NCI-H2081 (cell line): ENCODE measurements at places on chromosomes 12 and 14.
A peak's percentile ranks its signal among the peaks of the same experiment; 100 is the strongest.

DNA sequence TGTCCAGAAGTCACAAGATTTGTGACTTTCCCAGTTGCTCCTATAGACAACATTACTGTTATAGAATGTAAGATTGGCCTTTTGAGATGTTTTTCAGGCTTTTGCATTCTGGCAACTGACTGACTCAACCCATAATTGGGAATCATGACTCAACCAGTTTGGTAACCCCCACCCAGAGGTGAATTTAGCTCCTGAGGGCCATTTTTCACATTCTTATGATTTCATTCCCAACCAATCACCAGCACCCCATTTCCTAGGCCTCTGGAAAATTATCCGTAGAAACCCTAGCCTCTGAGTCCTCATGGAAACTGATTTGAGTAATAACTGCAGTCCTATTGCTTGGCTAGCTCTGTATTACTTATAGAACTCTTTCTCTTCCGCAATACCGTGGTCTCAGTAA is 626.0 kb upstream of the SEL1L start:
- no peak for DNase-seq

- DNase-seq = no peak
These were observed 388.0 kb downstream of the VRK1 start for GRCh38 chr14:97185186-97185585.

DNA sequence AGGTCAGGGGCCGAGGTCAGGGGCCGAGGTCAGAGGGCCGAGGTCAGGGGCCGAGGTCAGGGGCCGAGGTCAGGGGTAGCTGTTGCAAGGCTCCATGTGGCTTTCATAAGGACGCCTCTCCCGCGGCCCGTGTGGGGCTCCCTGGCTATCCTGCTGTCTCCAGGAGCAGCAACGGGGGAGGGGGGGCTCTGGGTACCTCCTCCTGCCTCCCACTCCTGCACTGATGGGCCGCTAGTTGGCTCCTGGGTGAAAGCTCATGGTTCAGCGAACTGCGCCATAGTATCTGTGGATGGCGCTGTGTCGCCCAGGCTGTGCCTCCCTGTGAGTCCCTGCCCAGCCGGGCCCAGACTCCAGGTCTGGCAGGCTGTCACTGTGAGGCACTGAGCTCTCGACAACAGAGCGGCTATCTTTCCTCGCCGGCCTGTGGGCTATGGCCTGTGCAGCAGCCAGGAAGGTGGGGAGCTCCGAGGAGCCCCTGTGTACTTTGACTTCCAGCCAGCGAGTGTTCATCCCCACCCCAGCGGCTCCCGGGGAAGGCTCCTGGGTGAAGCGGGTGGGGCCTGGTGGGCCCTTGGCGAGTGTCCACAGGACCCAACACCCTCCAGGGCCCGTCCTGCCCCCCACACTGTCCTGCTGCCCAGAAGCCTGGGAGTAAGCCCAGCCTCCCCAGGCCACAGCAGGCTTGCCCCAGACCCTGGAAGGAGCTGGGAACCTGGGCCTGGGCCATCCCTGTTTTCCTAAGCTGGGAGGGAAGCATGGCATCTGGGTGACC is 8.1 kb downstream of the RFLNA start:
- DNase-seq = no peak

DNA sequence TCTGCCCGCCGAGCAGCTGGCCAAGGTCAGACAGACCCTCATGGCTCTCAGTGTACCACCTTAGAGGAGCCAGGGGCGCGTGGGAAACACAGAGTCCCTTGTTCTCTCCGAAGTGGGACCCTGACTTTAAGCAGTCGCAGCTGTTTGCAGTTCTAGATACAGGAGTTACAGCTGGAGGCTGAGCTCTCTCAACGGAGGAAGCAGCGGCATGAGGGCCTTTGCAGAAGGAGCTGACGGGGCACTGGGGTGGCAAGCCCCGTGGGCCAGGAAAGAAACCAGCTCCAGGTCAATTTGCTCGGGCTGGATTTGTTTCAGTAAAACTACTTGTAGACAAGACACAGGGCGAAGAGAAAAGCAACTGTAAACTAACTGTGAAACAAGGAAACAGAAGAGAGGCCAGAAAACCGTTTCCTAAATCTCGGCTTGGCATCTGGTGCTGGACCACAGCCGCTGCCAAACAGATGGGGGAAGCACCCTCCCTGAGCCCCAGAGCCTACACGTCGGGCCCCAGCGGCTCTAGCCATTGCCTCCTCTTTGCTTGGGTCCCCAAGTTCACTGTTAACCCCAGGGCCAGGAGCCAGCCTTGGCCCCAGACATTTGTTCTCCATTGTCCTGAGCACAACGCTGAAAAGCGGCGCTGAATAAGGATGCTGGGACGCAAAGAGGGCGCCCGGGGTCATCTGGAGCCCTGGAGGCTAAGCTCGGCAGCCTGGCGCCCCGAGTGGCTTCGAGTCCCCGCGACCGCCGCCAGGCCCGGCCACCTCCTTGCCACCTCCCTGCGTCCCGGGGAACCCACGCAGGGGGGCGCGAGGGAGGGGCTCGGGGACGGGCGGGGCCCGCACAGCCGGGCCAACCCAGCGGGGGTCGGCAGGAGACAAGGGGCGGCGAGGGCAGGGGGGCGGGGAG is 914 bp upstream of the PACS2 start:
- DNase-seq = peak; percentile 50

DNA sequence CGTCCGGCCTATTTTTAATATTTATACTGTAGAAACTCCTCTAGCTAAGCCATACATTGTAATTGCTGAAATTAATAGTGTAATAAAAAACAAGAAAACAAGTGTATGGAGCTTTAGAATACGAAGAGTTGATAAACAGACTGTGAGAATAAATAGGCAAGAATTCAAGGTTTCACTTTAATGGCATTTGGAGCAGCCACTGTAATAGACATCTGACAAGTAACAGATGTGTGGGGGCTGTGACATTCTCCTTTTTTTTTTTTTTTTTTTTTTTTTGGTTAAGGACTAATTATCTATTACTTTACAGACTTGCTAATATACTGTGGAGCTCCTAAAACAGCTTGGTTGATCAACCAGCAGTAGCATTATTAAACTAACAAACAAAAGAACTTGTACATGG is 42.1 kb upstream of the CFAP54 start:
- DNase-seq = no peak

GRCh38 chr12:84840356-84840755 is 72.2 kb downstream of the SLC6A15 start:
- no peak for DNase-seq

- DNase-seq = no peak
These were observed 56.7 kb downstream of the TTC7B start for GRCh38 chr14:90759370-90760077.

DNA sequence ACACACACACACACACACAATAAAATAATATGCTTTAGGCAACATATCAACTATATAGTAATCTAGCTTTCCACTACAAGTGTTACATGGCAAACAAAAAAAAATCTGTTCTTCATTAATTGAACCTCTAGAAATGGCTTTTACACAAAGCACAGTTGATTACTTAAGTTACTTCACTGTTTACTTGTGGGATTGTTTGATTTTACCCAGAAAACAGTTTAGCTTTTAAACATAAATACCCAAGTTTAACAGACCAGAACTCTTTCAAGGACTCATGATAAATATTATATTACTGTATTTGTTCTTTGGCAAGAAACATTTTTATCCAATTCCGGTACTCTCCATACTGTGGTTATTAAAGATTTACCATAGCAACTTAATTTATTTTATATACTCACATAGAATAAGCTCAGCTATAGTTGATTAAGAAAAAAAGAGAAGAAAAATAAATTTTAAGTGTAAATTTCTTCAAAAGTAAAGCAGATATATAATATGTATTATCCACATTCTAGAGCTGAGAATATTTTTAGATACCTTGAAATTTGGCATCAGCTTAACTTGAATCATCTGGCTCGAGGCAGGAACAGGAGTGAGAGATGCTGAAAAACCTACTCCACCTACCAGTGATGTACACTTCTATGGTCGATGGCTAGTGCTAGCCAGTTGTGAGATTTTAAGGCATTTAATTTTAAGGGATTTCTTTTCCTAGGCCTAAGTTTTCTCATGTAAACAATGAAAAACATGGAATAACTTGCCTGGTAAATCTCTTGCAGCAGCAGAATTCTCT is 126.0 kb downstream of the BTG1 start:
- no peak for DNase-seq

- DNase-seq = no peak
These were observed 988.4 kb downstream of the FLRT2 start for GRCh38 chr14:86518298-86518697.
